T follicular helper cell (primary cell): ENCODE measurements at places on chromosomes 16 and 17.

DNA sequence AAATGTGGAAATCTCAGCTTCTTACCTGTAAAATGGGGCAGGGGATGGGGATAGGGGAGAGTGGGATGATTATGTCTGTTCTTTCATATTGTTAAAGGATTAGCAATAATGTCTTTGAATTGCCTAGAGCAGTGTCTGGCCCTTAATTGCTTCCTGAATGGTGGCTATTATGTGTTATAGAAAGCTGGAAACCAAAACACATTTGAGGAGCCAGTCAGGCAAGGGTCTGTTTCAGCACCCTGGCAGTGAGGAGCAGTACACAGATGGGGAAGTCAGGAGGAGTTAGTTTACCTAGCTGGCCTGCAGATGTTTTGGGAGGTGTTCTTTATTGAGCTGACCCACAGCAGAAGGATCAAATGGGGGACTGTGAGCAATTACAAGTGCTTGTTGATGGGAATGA is 63.0 kb downstream of the NUP93 start:
- DNase-seq = no peak

DNA sequence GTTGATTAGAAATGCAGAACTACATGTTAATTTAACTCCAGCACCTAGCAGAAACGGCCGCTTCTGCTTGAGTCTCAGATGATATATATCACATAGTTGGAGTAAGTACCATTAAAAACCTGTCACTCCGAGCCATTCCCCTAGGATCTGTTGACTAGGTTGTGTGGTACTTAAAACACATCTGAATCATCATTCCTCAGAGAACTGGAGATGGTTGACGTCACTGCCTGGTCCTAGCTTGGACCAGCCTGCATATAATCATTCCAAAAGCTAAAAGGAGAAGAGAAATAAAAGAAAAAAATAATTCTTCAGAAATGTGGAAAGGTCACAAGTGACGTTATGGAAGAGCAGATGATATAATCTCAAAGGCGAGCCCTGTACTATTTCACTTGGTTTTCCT is 31.3 kb upstream of the RASL10B start:
- DNase-seq = no peak

GRCh38 chr16:74030000-74030706 is 266.5 kb upstream of the PSMD7 start:
- DNase-seq = no peak

DNA sequence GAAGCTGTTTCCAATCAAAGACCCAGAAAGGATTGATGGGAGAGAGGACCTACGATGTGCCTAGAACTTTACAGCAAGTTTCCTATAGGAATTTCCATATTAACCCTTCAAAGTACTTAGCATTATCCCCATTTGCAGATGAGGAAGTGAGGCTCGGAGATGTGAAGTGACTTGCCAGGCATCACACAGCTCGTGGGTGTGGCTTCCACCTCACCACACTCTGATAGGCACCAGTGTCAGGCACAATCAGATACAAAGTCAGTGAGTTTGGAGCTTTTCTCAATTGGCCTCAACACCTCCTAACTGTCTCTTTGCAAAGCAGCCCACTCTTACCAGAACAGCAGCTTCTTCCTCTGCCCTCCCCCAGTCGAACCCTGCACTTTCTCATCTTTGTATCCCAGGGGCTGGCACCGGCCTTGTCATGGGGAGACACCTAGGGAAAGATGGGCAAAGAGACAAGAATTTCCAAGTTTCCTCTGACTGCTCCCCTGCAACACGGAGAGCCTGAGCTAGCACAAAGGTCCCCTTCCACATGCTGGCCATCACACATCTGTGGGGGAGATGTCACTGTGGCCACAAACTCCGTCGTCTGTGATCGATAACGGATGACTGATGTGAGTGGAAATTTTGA is 37.4 kb upstream of the CCL1 start:
- DNase-seq = no peak

- DNase-seq = no peak
These were observed 240.9 kb downstream of the CDH11 start for GRCh38 chr16:64880994-64881393.

DNA sequence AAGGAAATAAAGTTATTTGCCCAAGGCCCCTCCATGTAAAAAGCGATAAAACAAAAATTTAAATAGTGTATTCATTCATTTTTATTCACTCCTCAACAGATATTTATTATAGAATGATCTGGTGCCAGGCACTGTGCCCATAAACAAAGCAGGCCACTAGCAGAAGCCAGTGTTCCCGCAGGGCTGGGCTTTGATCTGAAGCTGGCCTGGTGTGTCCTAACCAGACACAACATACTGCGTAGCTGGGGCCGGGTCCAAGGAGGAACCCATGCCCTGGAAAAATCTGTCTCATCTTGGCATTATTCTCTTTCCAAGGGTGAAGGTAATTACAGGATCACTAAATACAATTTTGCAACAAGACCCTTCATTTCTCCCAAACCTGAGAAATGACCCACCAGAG is 537.4 kb upstream of the CDH5 start:
- DNase-seq = no peak

- DNase-seq = no peak
These were observed 2284.7 kb downstream of the TP53TG3F start for GRCh38 chr16:35744084-35744483.

DNA sequence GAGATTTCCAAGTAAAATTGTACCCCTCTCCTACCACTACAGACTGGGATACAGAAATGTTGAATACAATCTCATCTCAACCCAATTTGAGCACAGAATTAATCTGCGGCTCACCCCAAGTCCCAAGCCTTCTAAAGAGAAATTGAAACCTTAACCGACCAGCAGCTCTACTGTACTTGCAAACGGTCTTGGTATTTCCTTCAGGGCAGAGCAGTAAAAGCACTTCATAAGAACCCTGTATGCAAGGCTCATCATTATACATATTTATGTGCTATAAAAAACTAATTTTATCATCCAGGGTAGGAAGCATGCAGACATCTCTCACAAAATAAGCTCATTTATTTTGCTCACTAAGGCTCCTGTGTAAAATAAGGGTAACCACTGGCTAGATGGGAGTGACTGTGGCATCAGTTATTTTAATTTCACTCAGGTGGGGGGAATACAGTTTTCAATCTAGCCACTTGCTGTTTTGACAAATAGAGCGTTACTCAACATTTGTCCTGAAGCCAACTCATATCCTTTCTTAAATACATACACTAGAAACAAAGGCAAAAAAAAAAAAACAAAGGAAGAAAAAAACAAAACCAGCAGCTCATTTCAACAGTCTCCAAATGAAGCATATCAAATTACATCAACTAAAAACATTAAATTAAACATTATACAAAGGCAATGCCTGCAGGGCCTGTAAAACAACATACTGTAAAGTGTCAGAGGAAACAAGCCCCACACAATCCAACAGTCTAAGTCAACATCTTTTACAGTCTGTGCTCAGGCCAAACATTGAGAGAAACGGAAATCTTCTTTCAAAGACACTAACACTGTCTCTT is 65.0 kb downstream of the PARN start:
- no peak for DNase-seq

- DNase-seq = no peak
These were observed 112.4 kb upstream of the NOL11 start for GRCh38 chr17:67605256-67605912.

GRCh38 chr16:62732092-62732491 is 695.9 kb upstream of the CDH8 start:
- DNase-seq = no peak

GRCh38 chr17:66423056-66423955 is 120.9 kb downstream of the PRKCA start:
- no peak for DNase-seq

GRCh38 chr17:77214328-77214727 is 73.6 kb downstream of the SEC14L1 start:
- DNase-seq = no peak

DNA sequence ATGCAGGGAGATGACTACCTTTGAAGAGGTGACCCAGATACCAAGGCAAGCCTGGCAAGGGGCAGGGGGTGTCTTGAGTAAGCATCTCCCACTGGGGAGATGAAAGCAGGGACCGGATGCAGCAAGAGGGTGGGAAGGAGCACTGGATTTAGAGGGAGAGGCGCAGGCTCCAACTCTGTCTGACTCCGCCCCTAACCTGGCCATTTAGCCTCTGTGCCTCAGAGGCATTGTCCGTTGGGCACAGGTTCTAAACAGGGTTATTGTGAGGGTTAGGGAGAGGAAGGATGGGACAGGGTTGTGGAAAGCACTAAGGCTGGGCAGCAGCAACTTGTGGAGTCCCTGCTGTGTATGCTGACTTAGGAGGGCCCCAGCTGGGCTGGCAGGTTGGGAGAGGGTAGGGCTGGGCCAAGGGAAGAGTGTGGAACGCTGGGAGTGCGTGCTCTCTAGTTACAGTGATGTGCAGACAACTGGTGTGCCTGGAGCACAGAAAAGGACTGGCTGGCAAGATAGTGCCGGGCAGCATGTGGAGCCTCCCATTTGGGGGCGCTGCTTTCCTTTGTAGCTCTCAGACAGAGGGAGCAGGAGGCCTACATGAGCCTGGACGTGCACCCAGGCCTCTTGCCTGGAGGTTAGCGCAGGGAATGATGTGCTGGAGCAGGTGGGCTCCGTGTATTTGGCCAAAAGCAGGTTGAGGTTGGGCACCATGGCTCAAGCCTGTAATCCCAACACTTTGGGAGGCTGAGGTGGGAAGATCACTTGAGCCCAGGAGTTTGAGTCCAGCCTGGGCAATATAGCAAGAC is 26.2 kb downstream of the TBX2 start:
- no peak for DNase-seq

DNA sequence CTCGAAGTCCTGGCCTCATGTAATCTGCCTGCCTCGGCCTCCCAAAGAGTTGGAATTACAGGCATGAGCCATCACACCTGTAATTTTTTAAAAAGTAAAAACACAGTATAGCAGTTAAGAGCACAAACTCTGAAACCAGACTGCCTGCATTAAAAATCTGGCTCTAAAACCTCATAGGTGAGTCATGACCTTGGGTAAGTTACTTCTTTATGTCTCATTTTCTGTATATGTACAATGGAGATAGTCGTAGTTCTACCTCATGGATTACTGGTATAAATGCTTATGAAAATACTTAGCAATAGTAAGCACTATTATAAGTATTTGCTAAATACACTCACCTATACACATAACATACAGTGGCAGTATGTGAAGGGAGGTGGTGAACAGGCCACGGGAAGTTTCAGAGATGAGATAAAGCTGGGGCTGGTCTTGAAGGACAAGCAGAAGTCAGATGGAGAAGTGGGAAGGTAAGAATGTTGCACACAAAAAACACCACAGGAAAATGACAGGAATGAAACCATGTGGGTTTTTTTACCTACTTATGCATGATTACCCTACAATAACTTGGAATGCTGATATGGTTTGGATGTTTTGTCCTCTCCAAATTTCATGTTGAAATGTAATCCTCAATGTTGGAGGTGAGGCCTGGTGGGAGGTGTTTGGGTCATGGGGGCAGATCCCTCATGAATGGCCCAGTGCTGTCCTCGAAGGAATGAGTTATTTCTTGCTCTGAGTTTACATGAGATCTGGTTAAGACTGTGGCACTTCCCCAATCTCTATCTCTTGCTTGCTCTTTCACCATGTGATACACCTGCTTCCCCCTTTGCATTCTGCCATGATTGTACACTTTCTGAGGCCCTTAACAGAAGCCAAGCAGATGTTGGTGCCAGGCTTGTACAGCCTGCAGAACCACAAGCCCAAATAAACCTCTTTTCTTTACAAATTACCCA is 33.9 kb downstream of the ZNF652 start:
- no peak for DNase-seq

DNA sequence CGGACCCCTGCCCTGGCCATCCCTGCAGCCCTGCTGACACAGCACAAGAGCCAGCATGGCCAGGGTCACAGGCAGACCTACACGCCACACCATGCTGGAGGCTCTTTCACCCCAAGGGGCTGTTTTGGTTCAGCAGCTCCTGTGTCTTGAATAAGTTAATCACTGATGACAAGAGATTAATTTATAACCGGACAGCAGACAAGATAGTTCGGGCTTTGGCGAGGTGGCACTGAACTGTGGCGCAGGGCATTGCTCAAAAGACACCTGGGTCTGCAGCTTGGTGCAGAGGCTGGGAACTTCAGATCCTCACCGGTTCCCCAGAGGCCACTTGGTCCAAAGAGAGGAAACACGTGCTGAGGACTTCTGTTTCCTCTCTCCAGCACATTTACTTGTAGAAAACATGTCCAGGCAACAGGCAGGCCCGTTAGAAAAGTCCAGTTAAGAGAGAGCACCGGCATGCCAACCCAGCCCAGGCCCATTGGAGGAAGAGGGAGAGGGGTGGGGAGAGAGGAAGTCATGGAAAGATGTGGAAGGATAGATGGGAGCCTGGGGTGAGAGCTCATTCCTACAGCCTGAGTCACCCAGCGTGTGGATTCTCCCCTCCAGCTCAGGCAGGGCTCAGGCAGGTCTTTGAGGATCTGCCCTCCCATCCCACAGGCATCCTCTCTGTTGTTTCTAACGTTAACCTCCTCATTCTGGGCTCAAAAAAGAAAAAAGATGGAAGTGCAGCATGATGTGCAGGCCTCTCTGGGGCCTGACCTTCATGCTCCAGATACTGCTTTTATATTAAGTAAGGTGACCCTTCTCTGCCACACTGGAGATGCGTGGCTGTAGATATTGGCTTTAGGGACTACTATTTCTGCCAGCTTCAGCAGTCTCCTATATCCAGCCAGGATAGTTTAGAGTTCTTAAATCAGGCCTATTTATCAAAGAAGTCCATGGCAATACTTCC is 80.0 kb upstream of the HNF1B start:
- DNase-seq = no peak

DNA sequence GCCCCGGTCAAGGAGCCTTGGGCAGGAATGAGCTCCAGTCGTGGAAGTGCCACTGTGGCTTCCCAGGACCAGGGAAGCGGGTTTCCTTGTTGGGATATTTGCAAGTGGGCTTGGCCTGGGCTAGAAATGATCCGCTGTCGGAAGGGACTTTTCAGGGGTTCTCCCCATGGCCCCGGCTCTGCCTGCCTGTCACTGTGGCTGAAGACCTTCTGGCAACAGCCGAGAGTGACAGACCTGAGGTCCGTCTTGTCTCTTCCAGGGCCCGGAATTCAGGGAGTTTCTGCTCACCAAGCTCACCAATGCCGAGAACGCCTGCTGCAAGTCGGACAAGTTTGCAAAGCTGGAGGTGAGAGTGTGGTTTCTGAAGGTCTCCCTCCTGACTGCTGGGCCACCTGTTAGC is 57.7 kb downstream of the OR1D5 start:
- no peak for DNase-seq
